Memory B cell (primary cell): ENCODE measurements at places on chromosomes 11 and 22.

DNA sequence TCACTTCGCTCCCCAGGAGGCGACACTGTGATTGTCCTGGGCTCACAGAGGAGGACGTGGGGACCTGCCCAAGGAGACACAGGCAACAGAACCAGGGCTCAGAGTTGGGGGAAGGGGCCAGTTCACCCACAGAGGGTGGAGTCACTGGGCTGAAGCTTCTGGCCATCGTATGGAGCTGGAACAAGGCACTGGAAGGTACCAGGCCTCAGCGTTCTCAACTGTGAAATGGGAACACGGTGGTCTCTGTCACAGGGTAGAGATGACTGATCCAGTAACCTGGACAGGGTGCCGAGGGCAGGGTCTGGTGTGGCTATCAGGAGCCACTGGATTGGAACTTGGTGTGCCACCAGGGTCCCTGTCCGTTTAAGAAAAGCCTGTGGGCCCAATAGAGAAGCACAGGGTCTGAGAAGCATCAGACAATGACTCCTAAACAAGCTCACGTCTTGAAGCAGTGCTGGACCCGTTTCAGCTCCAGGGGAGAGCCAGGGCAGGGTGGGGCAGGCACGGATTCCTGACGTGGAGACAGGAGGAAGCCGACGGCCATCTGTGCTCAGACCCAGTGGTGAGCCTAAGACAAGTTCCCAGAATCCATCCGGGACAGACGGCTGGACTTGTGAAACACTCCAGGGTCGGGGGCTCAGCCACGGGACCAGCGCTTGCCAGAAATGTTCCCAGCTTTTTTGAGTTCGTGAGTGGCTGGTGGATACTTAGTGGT is 25.0 kb upstream of the KCNQ1OT1 start:
- DNase-seq, result no peak
- H3K36me3 ChIP-seq, result peaks cover 3% of the 10 kb centered on the region

GRCh38 chr11:112789481-112789880 is 171.7 kb upstream of the NCAM1 start:
- no peaks in the 10 kb centered on the region for H3K36me3 ChIP-seq
- H3K4me3 ChIP-seq, result no peak overlapping the region
- H3K27ac ChIP-seq, result no peak overlapping the region
- DNase-seq, result no peak
- H3K4me1 ChIP-seq, result no peaks in the 10 kb centered on the region
- H3K27me3 ChIP-seq, result peaks cover 4% of the 10 kb centered on the region

DNA sequence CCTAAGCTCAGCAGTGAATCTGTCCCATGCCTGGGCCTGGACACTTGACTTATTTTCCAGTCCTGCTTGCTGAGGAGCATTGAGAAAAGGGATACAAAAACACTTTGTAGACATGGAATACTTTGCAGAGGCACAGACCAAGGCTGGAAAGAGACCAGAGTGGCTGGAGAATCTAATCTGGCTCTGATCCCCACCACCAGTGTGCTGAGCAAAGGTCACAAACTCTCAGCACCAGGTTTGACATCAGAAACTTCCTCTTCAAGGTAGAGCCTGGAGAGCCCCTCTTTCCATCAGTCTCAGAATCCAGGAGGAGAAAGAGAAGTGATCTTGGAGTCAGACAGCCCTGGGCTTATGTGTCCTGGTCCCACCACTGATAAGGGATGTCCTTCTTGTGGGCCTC is 53.5 kb downstream of the ISX start:
- H3K27ac ChIP-seq, result no peak overlapping the region
- no peaks in the 10 kb centered on the region for H3K36me3 ChIP-seq
- H3K4me1 ChIP-seq, result no peaks in the 10 kb centered on the region
- peaks cover 7% of the 10 kb centered on the region for H3K27me3 ChIP-seq
- DNase-seq, result no peak

- peaks cover 13% of the 10 kb centered on the region for H3K4me1 ChIP-seq
- H3K36me3 ChIP-seq, result no peaks in the 10 kb centered on the region
- DNase-seq, result no peak
- no peak overlapping the region for H3K4me3 ChIP-seq
- H3K27ac ChIP-seq, result no peak overlapping the region
- no peaks in the 10 kb centered on the region for H3K27me3 ChIP-seq
These were observed 3.2 kb upstream of the STK33 start for GRCh38 chr11:8597182-8597581.

DNA sequence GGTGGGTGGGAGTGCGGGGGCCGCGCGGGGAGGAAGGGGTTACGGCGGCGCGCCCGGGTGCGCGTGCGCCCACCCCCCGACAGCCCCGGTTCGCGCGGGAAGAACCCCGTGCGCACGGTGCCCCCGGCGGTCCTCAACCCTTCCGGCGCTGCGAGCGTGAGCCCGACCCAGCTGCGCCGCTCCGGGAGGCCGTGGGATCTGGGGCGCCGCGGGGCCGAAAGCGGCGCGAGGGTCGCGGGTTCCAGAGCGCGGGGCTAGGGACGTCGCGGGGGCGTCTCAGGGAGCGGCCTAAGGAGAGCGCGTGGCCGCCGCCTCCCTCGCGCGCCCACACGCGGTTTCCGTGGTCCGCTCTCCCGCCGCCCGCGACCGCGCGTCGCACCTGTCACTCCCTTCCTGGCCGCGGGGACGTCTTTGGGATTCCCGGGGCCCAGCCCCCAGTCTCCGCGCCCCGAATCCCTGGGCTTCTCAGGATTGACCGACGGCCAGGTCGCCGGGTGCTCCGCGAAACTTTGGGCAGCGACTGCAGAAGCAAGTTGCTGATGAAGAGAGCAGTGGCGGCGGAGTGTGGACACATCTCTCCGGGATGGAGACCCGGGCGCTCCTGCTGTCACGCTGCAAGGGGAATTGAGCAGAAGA is 582 bp downstream of the SREBF2 start:
- peak overlapping the region; percentile 99 for H3K27ac ChIP-seq
- peak overlapping the region; percentile 93 for H3K4me3 ChIP-seq
- no peaks in the 10 kb centered on the region for H3K27me3 ChIP-seq
- peak; percentile 26 for DNase-seq
- peaks cover 14% of the 10 kb centered on the region for H3K36me3 ChIP-seq

- no peaks in the 10 kb centered on the region for H3K27me3 ChIP-seq
- peaks cover 2% of the 10 kb centered on the region for H3K4me1 ChIP-seq
- no peak overlapping the region for H3K27ac ChIP-seq
- H3K4me3 ChIP-seq, result no peak overlapping the region
- no peak for DNase-seq
These were observed 106.8 kb downstream of the STK33 start for GRCh38 chr11:8487261-8487660.

DNA sequence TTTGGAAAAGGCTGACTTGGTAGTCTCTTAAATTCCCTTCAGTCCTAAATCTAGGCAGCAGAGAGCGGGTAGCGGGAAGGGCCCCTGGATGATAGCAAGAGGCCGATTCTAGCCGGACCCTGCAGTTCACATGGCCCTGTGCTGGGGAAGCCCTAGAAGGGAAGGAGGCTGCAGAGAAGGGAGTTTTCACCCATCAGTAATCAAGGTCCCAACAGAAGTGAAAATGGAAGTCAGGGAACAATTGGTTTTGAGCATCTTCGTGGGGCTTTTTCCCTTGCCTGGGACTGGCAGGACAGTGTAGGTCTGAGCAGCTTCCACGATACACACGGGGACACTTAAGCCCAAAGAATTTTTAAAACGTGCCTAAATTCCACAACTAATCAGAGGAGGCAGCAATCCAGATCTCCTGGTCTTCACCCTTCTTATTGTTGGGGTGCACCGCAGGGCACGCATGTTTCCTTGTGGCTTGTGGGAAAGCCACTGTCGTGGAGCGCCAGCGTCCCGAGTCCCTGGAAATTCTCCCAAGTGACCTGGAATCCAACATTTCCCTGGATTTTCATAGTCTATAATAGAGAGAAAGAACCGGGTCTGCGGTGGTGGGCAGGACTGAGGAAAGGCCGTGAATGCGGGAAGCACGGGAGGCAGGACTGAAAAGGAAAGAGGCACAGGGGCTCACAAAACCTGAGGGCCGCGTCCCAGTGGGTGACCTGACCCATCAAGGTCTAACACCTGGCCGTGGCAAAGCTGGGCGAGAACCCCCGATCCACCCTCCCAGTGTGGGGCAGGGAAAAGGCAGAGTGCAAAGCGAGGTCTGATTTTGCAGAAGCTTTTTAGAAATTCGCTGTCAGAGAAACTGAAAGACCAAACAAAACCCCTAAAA is 846 bp upstream of the OAF start:
- H3K4me3 ChIP-seq, result peak overlapping the region; percentile 86
- H3K27ac ChIP-seq, result no peak overlapping the region
- H3K4me1 ChIP-seq, result peaks cover 8% of the 10 kb centered on the region
- no peak for DNase-seq
- H3K27me3 ChIP-seq, result peaks cover 26% of the 10 kb centered on the region

- H3K4me1 ChIP-seq, result no peaks in the 10 kb centered on the region
- no peak overlapping the region for H3K4me3 ChIP-seq
- no peaks in the 10 kb centered on the region for H3K36me3 ChIP-seq
- no peak for DNase-seq
These were observed 59.8 kb upstream of the SEPTIN5 start for GRCh38 chr22:19654338-19654987.

GRCh38 chr11:33443684-33444083 is 186.5 kb downstream of the HIPK3 start:
- no peaks in the 10 kb centered on the region for H3K4me1 ChIP-seq
- no peak overlapping the region for H3K27ac ChIP-seq
- H3K4me3 ChIP-seq, result no peak overlapping the region
- no peak for DNase-seq
- H3K36me3 ChIP-seq, result no peaks in the 10 kb centered on the region

DNA sequence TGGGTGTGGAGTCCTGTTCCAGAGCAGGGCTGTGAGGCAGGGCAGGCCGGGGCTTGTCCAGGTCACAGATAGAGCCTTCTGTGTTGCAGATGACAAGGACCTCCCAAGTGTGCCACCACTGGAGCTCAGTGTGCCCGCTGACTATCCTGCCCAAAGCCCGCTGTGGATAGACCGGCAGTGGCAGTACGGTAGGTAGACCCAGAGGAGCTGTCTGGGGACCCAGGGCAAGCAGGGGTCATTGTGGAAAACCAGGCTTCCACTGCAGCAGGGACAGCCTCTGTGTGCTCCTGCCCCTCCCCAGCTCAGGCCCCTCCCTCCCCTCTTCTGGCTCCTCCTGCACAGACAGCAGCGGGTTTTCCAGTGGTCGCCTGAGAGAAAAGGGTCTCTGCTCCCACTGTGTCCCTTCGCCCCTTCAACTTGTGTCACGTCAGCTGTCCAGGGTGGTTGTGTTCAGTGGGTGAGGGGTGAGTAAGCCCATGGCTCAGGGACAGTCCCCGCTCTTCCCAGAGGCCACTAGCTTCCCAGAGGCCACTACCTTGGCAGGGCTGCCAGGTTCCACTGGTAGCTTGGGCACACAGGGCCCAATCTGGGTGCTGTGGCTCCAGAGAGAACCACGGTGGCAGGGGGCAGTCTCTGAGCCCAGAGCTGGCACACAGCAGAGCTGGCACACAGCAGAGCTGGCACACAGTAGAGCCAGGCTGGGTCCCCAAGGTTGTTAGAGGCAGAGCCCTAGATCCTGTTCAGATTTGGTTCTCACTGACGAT is 78.4 kb downstream of the MED15 start:
- H3K36me3 ChIP-seq, result peaks cover 17% of the 10 kb centered on the region
- H3K4me3 ChIP-seq, result no peak overlapping the region
- no peaks in the 10 kb centered on the region for H3K4me1 ChIP-seq
- H3K27me3 ChIP-seq, result no peaks in the 10 kb centered on the region
- no peak overlapping the region for H3K27ac ChIP-seq

- H3K4me3 ChIP-seq, result no peak overlapping the region
- H3K27me3 ChIP-seq, result peaks cover 5% of the 10 kb centered on the region
- H3K36me3 ChIP-seq, result no peaks in the 10 kb centered on the region
- H3K27ac ChIP-seq, result no peak overlapping the region
- DNase-seq, result no peak
- no peaks in the 10 kb centered on the region for H3K4me1 ChIP-seq
These were observed 39.7 kb downstream of the ME3 start for GRCh38 chr11:86632499-86633269.

- H3K27ac ChIP-seq, result no peak overlapping the region
- no peaks in the 10 kb centered on the region for H3K36me3 ChIP-seq
- no peaks in the 10 kb centered on the region for H3K4me1 ChIP-seq
- DNase-seq, result no peak
- H3K4me3 ChIP-seq, result no peak overlapping the region
- peaks cover 8% of the 10 kb centered on the region for H3K27me3 ChIP-seq
These were observed 94.8 kb downstream of the TEAD1 start for GRCh38 chr11:12768726-12769673.

DNA sequence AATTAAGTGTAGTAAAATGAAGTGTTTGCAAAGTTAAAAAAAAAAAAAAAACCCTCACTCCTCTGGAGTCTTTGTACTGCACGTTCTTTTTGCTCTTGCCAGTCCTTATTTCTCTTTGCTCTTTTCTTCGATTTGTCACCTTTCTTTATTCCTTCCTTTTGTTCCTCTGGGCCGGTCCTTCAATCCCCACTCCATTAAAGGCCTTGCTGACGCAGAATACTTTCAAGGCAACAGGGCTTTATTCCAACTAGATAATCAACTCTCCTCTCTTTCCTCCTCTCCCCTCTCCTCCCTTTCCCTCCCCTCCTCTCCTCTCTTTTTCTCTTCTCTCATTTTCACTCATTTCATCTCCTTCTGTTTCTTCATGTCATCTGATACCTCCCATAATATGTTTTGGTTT is 138.2 kb upstream of the NTM start:
- peaks cover 1% of the 10 kb centered on the region for H3K27me3 ChIP-seq
- H3K27ac ChIP-seq, result no peak overlapping the region
- no peaks in the 10 kb centered on the region for H3K36me3 ChIP-seq
- no peaks in the 10 kb centered on the region for H3K4me1 ChIP-seq
- H3K4me3 ChIP-seq, result no peak overlapping the region

- no peak for DNase-seq
- peaks cover 8% of the 10 kb centered on the region for H3K36me3 ChIP-seq
- H3K27me3 ChIP-seq, result no peaks in the 10 kb centered on the region
- H3K4me1 ChIP-seq, result peaks cover 16% of the 10 kb centered on the region
- peak overlapping the region; percentile 86 for H3K4me3 ChIP-seq
These were observed 791 bp downstream of the EI24 start for GRCh38 chr11:125569915-125570621.

DNA sequence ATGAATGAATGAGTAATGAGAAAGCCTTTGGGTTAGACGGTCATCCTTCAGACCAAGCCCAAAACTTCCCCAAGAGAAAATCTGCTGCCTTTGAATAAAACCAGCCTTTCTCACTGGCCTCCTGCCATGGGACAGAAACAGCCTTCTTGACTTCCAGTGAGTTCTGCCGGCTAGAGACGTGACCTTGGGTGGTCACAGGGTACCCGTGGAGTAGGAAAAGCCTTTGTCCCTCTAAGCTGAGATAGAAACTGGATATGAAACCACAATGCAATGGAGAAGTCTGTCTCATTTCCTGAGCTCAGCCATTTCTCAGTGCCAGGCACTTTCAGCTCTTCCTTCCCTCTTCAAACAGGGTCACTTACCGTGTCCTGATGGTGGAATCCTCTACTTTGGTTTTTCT is 21.2 kb upstream of the YWHAH start:
- H3K4me1 ChIP-seq, result peaks cover 12% of the 10 kb centered on the region
- no peak for DNase-seq
- peaks cover 12% of the 10 kb centered on the region for H3K27me3 ChIP-seq
- H3K36me3 ChIP-seq, result no peaks in the 10 kb centered on the region
- peak overlapping the region; percentile 3 for H3K27ac ChIP-seq
- no peak overlapping the region for H3K4me3 ChIP-seq

GRCh38 chr11:119335655-119336543 is 1.6 kb downstream of the RNF26 start:
- no peak for DNase-seq
- peaks cover 7% of the 10 kb centered on the region for H3K27me3 ChIP-seq
- peaks cover 27% of the 10 kb centered on the region for H3K4me1 ChIP-seq

- DNase-seq, result no peak
- H3K27me3 ChIP-seq, result peaks cover 8% of the 10 kb centered on the region
These were observed 20.0 kb downstream of the LDLRAD3 start for GRCh38 chr11:35963911-35964310.

- H3K27ac ChIP-seq, result no peak overlapping the region
- peaks cover 9% of the 10 kb centered on the region for H3K4me1 ChIP-seq
- no peak for DNase-seq
These were observed 33.4 kb upstream of the EIF3D start for GRCh38 chr22:36562261-36562835.
